ENCODE measurements at places on chromosomes 6 and 20.

DNA sequence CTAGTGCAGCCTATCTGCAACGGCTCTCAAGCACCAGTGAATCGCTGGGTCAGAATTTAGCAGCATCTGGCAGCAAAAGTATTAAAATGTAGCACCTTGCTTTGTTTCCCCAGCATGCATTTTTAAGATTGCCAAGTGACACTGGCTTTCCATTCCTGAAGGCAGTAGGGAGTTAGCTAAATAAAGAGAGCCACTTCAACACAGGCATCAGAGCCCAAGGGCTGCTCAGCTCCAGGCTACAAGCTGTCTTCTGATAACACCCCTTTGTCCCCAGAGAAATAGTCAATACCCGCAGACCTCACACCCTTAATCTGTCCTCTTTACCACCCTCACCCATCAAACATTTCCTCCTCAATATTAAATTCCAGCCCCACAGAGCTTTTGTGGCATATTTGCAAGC is 19.7 kb upstream of the MDFI start:
- DNase-seq = no peak

DNA sequence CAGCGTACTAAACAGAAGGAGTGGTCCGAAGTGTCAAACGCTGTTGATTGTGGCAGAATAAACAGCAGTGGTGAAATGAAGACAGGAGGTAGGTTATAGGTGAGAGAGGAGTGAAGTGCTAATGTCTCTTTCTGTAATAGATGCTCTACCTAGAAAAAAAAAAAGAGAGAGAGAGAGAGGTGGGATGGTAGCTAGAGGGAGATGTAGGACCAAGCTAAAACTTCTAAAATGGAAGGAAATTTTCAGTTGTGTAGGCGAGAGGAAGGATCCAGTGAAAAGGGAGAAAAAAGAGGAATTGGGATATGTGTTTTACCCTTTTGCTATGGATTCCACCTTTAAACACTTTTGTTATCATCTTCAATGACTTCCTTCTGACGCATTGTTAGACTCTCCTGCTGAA is 126.5 kb upstream of the BMP2 start:
- no peak for DNase-seq

GRCh38 chr6:159807150-159807858 is 7.2 kb downstream of the PNLDC1 start:
- DNase-seq = no peak

DNA sequence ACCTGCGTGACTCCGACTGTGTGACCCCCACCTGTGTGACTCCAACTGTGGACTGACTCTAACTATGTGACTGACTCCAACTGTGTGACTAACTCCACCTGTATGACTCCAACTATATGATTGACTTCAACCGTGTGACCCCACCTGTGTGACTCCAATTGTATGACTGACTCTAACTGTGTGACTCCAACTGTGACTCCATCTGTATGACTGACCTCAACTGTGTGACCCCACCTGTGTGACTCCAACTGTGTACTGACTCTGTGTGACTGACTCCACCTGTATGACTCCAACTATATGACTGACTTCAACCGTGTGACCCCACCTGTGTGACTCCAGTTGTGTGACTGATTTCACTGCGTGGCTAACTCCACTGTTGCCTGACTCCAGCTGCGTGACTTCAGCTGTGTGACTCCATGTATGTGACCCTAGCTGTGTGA is 38.6 kb downstream of the SYNJ2 start:
- DNase-seq = no peak

DNA sequence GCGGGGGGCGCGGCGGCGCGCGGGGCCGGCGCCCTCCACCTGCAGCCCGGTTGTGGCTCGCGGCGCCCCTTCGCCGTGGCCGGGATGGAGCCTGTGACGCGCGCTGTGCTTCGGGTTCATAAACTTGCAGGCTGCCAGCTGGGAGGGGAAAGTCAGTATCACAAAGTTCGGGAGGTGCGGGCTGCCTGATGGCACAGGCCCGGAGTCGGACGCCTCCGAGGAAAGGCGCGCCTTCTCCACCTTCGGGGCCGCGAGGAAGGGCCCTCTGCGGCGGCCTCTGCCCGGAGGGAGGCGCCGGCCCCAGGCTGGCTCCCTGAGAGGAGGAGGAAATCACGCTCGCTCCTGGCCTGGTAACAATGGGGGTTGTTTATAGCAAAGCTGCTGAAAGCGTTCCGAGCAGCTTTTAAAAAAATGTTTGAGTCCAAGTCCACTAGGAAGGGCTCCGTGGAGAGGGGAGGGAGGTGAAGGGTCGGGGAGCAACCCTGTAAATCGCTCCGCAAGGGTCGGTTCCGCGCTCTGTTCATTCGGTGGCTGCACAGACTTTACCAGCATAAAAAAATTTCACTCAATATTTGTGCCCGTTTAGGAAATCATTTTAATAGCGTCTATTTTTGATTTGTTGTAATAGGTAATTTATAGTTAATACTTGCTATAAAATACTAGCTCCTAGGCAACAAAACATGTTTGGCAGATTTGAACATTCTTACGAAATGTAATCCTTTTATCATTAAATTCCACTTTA is 1.0 kb downstream of the AFDN start:
- DNase-seq = no peak

DNA sequence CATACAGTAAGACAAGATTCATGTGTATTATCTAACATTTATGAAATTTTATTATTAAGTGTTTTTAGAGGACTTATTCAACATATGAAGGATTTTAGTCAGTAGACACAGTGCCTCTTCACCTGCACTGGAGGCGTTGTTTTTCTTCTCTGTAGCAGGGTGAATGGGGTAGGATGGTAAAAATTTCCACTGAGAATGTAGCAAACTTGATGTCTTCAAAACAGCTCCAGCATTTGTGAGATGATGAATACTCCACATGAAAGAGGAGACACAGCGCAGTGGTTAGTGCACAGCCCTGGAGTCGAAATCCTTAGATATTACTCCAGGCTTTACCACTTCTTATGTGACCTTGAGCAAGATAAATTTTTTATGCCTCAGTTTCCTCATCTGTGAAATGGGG is 110.5 kb upstream of the AHI1 start:
- no peak for DNase-seq

DNA sequence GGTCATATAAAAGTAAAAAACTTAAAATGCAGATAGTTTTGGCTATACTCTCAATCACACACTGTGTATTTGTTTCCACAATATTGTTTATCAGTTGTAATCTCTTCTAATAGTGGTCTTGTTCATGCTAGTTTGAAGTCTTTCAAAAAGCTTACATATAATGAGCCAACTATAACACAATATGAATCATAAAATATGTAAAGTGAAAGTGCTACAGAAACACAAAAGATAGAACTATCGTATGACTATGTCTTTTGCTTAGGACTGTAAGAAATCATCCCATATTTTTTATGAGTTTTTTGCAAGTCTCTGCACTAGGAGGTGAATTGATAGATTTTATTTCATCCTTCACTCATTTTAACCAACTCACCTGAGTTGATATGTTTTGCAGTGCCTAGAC is 136.0 kb downstream of the MMUT start:
- DNase-seq = no peak

DNA sequence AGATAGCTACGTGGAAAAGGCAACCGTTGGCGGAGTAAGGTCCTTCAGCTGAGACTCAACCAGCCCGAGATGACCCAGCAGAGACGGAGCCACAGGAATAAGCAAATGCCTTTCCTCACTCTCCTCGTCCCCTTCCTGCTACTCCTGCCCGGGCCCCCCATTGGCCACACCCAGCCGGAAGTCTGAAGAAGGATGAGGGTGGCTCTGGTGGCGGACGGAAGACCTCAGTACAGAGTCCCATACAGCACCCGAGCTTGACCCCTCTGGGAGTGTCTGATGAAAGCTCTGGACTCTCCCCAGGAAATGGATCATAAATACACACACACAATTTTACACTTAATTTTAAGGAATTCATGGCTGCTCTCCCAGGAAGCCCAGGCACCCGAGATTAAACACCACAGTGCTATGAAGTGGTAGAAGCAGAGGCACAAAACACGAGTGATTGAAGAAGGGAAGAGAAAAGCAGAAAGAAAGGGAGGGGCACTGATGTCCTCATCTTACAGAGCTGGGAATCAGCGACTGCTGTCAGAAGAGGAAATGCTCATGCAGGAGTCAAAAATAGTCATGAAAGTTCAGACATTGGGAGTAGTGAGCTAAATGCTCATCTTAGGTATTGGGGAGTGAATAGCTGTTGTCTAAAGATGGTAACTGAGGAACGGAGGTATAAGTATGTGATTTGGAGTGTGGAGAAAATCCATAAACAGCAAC is 125.6 kb downstream of the BANF2 start:
- no peak for DNase-seq

GRCh38 chr20:2799688-2800520 is 523 bp downstream of the CPXM1 start:
- no peak for DNase-seq
